ENCODE measurements at places on chromosomes 7 and 10. TPM values are rescaled to one million over a fixed set of nuclear protein-coding genes. Genes with fewer than 3 reads are reported as not detected.

DNA sequence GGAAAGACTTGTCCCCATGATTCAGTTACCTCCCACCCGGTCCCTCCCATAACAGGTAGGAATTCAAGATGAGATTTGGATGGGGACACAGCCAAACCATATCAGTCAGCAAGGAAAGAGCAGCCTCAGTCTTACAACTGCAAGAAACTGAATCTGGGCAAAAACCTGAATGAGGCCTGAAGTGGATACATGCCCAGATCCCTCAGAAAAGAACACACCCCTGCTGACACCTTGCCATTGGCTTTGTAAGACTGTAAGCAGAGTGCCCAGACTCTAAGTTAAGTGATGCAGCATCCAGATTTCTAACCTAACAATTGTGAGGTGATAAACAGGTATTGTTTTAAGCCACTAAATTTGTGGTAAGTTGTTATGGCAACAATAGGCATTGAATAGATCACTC, 670.8 kb downstream of the SORCS1 start:
- no peak for DNase-seq

The ACTL6B gene
- total RNA-seq: not detected

- no peak for DNase-seq
Observed at GRCh38 chr10:10730471-10731043, 287.1 kb upstream of the CELF2 start.

The CCL24 gene
- not detected for total RNA-seq

The TAS2R40 gene
- not detected for total RNA-seq

The MYPN gene
- 3.8 TPM for total RNA-seq

GRCh38 chr10:97063983-97064837, 121.5 kb downstream of the SLIT1 start:
- DNase-seq: no peak

The NAT16 gene
- not detected for total RNA-seq

- DNase-seq: no peak
Observed at GRCh38 chr7:65609131-65609530, 235.5 kb downstream of the ZNF92 start.

The FKBP6 gene
- not detected for total RNA-seq

The ZNF12 gene
- 17.5 TPM for total RNA-seq

DNA sequence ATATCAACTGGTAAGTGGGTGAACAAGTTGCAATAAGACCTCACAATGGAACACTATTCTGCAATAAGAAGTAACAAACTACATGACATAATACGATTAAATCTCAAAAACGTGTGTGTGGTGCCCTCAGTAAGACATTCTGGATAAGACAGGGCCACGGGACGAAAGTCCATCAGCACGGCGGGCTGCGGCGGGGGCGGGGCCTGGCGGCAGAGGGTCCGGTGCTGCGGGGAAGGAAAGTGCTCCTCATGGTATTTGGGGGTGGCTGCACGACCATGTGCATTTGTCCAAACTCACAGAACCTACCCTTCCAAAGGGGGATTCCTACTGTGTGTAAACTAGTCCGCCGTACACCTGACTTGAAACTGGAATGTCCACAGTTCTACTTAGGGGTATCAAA, 341.8 kb downstream of the TCERG1L start:
- no peak for DNase-seq

DNA sequence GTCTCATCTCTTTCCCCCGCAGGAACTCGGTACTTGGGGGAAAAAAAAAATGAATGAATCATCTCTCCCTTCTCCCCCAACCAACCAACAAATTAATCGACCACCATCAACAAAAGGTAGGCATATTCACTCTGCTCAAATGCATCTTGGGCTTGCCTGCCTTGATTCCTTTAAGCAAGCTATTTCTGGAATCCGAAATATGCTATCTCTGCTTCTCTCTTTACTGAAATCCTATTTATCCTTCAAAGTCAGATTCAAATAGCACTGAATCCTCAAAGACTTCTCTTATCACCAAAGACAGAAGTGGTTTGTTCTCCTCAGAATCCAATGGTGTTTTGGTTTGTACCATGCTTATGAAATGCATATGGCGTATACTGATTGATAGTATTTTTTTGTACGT, 49.6 kb upstream of the TPK1 start:
- DNase-seq: no peak

The BHLHA15 gene
- total RNA-seq: not detected

GRCh38 chr7:14583518-14583917, 319.0 kb downstream of the DGKB start:
- DNase-seq: no peak

The TRIM50 gene
- total RNA-seq: not detected
